CD4-positive, alpha-beta T cell treated with Interferon gamma for 1 hour (primary cell): ENCODE measurements at places on chromosomes 13 and 19.

DNA sequence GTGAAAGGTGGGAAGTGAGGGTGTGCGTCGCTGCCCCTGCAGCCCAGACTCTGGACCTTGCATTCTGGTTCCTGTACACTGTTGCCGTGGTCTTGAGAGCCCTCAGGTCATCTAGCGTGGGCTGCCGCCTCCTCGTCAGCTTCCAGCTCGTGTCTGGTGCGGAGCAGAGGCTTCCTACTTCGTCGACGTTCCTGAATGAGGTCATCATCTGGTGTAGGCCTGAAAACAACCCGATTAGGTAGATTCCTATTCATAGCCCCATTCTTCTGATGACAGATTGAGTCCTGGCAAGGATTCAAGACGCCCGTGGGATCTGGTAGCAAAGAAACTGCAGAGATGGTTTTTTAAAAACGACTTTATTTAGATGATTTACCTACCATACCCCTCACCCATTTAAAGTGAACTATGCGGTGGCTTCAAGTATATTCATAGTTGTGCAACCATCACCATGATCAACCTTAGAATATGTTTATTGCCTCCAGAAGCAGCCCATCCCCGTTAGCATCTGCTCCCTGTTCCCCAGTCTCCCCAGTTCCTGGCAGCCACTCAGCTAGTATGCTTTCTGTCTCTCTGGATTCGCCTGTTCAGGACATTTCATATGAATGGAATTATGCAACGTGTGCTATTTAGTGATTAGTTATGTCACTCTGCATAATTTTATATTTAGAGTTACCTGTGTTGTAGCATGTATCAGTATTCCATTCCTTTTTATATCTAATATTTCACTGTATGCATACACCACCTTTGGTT is 13.8 kb downstream of the NAXD start:
- DNase-seq, result no peak

- no peak for DNase-seq
Observed at GRCh38 chr19:41174297-41174928, 18.6 kb upstream of the CYP2S1 start.

GRCh38 chr13:107551521-107551920 is 663.8 kb downstream of the LIG4 start:
- no peak for DNase-seq

DNA sequence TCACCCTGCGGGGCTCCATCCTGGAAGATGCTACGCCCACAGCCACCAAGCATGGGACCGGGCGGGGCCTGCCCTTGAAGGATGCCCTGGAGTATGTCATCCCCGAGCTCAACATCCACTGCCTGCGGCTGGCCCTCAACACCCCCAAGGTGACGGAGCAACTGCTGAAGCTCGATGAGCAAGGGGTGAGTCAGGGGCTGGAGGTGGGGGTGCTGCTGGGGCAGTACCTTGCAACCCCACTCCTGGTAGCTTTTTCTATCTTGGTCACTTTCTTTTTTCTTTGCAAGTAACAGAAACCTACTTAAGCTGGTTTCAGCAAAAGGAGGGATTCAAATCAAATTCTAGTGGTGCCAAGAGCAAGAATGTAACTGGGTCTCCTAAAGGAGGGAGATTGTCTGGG is 124.1 kb downstream of the DPF1 start:
- no peak for DNase-seq

DNA sequence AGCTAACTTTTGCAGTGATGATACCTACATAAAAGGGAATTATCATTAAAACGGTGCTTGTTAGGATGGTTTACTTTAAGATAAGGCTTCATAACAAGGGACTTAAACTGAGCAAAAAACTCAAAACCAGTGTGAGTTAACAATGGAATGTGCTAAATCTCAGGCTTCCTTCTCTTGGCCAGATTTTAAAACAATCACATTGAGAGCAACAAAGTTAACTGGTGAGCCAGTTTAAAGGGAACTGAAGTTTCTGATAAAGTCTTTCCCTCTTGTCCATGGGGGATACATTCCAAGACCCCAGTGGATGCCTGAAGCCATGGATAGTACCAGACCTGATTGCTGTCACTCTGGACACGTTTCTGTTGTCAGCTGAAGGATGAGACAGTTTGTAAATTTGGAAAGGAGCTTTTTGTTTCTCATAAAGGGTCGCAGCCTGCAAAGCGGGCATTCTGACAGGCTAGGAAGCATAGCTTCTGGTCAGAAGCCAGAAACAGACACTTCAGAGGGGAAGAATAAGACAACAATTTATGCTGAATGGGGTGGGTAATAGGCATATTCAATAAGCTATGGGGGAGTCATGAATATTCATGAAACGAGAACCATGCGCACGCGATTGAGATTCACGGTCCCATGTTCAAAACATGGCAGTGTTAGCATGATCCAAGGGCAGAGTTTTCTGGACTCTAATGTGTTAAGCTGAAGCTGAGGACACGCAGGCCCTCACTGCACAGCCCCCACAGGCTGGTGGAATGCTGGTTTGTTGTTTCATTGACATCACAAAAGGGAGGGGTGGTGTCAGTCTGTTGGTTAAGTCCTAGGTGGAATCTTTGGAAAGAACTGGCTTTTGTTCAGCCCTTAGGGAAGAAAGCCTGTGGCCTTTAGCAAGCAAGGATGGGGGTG is 150.6 kb upstream of the RNF113B start:
- no peak for DNase-seq

DNA sequence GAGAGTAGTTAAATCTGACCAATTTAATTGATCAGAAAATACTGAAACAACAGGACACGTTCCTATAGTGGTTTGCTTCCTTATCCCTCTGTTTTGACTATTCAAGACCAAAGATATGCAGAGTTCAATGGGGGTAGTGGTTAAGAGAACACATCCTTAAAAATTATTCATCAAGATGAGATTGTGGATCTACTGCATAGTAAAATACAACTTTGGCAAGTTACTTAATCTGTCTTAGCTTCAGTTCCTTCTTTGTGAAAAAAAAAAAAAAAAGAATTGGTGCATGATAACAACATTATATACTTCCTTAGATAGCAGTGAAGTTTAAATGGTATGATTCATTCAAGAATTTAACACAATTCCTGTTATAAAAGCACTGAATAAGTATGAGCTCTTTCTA is 552.1 kb downstream of the DCT start:
- DNase-seq, result no peak
